ENCODE measurements at places on chromosomes 11 and 22. TPM values are rescaled to one million over a fixed set of nuclear protein-coding genes. Genes with fewer than 3 reads are reported as not detected.

The DDTL gene
- total RNA-seq, result 6.2 TPM

The AQP11 gene
- total RNA-seq, result 11.5 TPM

The PAMR1 gene
- total RNA-seq, result 17.9 TPM

The SOX10 gene
- not detected for total RNA-seq

The OR5D16 gene
- total RNA-seq, result not detected

The SCGB1A1 gene
- total RNA-seq, result not detected

The HMOX1 gene
- total RNA-seq, result 93.0 TPM

The CRYBB1 gene
- total RNA-seq, result not detected

The DRG1 gene
- 87.6 TPM for total RNA-seq

The RPS6KB2 gene
- 109 TPM for total RNA-seq

The KCNJ5 gene
- not detected for total RNA-seq

The CALCA gene
- total RNA-seq, result not detected

The NXPE2 gene
- not detected for total RNA-seq

The F2 gene
- 60.0 TPM for total RNA-seq

The MAPK8IP2 gene
- 3.9 TPM for total RNA-seq

The CASP12 gene
- total RNA-seq, result not detected

The UBQLN3 gene
- total RNA-seq, result not detected

All from Caco-2 (cell line).